ENCODE measurements at places on chromosomes 5 and 9.
A peak's percentile ranks its signal among the peaks of the same experiment; 100 is the strongest.

- DNase-seq = no peak
Observed at GRCh38 chr9:8157683-8158324, 358.2 kb upstream of the DMAC1 start.

DNA sequence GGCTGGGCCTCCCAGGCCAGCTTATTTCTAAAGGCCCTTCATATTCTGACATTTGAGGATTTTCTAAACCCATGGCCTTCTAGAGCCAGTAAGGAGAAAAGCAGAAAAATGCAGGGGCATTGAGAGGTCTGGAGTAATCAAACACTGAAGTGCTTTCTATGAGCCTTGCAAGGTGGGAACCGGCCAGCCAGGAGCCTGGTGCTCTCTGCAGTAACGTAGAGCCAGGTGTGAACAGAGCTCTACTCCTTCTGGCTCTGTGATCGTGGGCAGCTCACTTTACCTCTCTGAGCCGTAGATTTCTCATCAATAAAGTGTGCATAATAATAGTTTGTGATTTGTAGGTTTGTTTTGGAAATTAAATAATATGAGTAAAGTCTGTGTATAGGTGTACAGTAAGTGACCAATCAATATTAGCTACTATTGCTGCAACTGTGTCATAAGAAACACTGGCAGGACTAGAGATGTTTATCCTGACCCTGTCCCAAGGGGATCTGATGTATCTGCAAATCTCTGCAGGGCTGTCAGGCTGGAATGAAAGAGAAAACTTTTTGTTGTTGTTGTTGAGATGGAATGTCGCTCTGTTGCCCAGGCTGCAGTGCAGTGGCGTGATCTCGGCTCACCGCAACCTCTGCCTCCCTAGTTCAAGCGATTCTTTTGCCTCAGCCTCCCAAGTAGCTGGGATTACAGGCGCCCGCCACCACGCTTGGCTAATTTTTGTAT is 2.7 kb downstream of the SYNPO start:
- no peak for DNase-seq

GRCh38 chr5:54491326-54491725 is 26.2 kb upstream of the SNX18 start:
- DNase-seq = no peak

DNA sequence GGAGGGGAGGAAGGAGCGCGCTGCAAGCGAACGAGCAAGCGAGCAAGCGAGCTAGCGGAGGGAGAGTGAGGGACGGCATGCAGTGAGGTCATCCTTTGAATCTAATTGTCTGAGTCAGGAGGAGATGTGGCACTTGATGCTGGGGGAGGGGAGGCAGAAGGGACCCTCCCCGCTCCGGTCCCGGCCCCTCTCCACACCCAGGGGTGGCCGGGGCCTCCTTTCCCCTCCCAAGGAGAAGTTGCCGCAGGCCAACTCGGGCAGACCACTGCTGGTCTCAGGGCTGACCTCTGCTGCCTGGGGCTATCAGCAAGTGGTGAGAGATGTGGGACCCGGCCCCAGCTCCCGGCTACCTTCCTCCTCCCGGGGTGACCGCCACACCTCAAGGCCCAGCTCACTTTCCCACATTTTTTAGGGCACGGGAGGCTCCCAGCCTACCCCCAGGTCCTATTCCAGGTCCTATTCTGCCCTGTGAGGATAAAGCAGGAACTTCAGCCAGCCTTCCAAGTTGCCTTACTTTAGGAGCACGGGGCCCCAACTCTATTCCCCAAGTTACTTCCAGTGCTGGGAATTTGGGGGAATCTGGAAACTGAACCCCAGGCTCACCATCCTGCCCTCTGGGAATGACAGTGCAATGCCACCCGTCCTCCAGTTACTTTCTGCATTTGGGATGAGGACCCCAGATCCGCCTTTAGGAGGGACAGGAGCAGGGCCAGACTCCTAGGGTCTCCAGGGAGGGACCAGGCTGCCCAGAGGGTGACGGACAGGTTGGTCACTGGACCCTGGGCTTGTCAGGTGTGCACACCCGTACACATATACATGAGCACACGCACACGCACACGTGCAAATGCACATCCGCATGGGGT is 11.1 kb downstream of the CNTFR start:
- peak; percentile 11 for DNase-seq

Measured in CD4-positive, alpha-beta T cell treated with Interleukin-17A for 4 hours (primary cell).